ENCODE measurements at places on chromosomes 6 and 20.

GRCh38 chr20:54189630-54190029 lies 15.8 kb upstream of the CYP24A1 start:
- no peak for DNase-seq

DNA sequence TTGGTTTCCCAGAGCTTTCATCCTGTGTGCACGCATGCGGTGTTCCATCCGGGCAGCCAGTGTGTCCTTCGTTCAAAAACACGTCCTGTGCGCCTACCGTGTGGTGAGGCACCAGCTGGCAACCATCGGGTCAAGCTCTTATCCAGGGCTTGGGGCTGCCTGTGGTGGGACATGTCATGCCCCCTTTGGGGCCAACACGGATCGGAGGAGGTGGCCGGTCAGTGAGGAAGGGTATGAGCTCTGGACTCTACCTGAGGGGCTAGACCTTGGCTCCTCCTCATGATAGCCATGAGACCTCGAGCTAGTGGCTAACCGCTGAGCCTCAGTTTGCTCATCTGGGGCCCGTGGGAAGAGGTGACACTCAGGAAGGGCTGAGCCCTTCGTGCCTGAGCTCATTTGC lies 158.5 kb upstream of the PMEPA1 start:
- peak; percentile 60 for DNase-seq

DNA sequence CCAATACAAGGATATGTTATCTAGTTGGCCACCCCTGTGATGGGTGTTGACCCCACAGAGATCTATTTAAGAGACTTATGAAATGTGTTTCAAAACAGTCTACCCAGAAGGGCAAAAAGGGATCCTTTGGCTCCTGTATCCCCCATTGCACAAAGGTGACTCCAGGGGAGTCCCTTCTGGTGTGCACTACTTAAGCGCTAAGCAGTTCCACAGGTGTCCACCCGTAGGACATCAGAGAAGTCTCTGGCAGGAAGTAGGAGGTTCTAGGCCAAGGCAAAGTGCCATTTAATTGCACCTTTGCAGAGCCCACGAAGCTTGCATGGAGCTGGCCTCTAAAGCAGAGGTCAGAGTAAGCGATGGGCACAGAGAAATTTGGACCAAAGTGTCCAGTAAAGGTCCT lies 147.7 kb downstream of the MRPL14 start:
- no peak for DNase-seq

DNA sequence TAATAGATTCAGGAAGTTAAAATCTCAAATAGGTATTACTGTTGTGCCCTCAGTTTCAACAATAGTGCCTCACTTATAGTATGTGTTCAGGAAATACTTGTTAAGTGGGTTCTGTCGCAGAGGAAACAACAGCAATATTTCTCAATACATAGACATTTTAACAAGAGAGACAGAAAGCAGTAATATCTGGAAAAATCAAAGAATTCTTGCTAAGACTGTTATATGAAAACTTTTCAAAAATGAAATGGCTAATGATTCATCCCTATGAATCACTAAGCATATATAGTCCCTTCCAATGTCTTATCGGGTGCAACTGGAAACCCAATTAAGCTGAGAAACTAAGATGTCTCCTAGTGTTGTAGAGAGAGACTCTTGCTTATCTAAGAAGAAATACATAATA lies 668.9 kb downstream of the TFAP2A start:
- DNase-seq = no peak

DNA sequence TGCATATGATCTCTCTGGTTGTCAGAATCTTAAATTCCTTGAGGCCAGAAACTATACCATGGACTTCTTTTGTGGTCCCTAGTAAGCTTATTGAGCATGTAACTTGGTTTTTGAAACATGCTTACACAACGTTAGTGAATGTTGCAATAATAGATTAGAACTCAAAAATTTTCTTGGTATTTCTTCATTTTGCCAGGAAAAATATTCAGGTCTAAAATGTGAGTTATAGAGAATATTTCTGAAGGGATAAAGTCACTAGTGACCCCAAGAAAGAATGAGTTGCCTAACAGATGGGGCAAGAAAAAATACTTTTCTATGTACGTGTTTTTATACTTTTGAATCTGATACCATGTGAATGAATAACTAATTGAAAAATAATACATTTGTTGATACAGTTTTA lies 195.4 kb downstream of the TFAP2A start:
- no peak for DNase-seq

- DNase-seq = no peak
Observed at GRCh38 chr6:168016721-168017525, 19.5 kb downstream of the KIF25 start.

GRCh38 chr6:131775886-131776285 lies 31.9 kb upstream of the ENPP1 start:
- no peak for DNase-seq

GRCh38 chr6:166714187-166714510 lies 87.1 kb upstream of the RPS6KA2 start:
- DNase-seq = no peak

DNA sequence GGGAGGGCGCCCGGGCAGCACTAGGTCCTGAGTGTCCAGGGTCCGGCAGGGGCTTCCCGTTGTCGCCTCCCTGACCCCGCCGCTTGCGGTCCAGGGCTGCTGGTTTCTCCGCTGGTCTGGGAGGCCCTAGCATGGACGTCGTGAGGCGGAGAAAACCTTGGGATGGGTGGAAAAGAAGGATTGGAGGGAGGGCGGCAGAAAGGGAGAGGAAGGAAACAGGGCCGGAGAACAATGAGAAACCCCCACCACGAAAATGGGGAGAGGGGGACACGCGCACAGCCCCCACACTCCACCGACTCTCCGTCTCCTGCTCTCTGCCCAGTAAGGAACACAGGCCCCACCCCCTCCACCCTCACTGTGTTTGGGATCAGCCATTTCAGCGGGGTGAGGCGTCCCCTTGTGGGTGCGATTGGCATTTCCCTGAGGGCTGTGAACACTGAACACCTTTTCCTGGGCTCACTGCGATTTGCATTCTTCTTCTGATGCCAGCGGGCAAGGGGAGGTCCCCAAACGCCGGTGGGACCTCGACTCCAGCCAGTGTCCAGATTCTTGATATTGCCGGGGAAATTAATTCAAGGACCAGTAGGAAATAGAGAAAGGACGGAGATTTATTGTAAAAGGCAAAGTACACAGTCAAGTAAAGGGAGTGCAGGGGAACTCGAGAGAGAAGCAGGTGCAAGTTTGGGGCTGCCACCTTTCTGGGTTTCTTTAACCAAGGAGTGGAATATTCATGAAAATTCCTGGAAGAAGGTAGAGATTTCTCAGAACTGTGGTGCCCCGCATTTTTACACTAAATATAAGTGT lies 3.3 kb upstream of the RAET1G start:
- peak; percentile 93 for DNase-seq

Measured in Right ventricle myocardium inferior (tissue), 1 donor.